ENCODE measurements at places on chromosomes 1 and 21.

DNA sequence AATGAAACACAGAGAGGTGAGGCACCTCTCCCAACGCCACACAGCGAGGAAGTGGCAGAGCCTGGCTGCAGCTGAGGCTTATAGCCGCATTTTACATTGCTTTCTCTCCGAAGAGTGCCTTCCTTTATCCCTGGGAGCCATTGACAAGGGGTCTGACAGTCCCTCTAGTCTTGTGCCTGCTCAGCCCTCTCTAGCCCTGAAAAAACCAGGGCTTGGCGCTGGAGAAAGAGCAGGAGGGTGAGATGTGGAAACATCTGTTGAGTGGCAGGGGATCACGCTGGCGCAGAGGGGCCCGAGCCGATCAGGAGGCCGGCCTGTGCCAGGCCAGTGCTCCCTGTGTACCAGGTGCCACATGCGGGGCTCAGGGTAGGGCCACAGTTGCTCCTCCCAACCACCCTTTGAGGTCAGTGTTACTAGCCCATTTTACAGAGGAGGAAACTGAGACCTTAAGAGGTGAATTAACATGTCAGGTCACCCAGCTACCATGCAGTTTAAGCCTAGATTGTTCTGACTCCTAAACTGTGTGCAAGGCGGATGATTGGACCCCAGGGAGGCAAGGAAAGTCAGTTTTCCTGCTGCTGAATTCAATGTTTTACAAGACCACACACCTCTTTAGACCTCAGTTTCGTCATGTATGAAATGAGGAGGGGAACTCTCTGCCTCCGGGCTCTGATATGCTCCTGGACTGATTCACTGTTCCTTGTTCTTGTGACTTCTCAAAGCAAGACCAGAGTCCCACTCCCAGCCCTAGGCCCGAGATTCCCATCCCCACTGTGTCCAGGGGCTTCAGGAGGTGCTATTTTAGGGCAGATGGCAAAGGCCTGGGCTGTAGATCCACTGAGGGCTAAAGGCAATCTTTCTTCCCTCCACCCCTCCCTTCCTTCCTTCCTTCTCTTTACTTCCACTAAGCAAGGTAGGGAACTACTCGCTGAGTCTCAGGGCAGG is 28.0 kb upstream of the RUNX3 start:
- no peak for DNase-seq

DNA sequence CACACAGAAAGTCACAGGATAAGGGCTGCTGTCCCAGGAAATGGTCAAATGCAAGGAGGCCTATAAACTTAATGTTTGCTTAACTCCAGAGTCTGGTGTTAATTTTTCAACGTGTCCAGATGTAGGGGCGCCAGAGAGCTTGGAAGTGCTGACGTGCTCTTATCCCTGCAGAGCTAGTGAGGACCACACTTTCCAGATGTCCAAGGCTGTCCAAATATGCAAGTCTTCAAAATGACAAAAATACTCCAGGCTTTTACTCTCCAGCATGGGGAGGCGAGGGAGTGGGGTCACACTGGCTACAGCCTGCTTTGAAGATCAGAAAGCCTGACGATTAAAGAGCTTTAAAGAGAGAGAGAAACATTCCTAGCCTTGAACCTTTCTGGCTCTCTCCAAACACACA is 57.6 kb downstream of the ABCA4 start:
- no peak for DNase-seq

DNA sequence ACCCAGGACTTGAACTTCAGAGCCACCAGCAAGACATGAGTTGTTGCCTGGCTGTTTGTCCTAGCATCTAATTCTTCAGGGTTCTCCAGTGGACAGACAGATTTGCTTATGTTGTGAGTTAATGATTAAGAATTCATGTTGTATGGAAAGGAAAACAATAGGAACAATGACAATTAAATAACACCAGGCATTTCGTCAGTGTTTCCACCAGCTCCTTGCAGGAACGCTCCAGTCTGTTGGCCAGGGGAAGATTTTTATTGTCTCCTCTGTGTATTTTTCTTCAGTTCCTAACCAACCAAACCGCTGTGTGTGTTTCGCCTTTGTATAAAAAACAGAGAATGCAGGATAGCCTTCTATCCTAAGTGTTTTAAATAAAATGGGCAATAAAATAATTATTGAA is 64.4 kb upstream of the PTGFR start:
- DNase-seq, result no peak

- DNase-seq, result no peak
Observed at GRCh38 chr1:178955391-178955954, 70.2 kb upstream of the FAM20B start.

- no peak for DNase-seq
Observed at GRCh38 chr1:156118177-156118868, 3.8 kb downstream of the LMNA start.

DNA sequence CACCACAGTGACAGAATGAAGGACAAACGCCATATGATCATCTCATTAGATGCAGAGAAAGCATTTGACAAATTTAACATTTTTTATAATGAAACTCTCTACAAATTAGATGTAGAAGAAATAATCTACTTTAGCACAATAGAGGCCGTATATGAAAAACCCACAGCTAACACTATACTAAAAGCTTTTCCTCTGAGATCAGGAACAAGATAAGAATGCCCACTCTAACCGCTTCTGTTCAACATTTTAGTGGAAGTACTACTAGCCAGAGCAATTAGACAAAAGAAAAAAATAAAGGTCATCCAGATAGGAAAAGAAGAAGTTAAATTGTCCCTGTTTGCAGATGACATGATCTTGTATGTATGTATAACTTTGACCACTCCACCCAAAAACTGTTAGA is 109.7 kb downstream of the SLC35F3 start:
- DNase-seq, result no peak

DNA sequence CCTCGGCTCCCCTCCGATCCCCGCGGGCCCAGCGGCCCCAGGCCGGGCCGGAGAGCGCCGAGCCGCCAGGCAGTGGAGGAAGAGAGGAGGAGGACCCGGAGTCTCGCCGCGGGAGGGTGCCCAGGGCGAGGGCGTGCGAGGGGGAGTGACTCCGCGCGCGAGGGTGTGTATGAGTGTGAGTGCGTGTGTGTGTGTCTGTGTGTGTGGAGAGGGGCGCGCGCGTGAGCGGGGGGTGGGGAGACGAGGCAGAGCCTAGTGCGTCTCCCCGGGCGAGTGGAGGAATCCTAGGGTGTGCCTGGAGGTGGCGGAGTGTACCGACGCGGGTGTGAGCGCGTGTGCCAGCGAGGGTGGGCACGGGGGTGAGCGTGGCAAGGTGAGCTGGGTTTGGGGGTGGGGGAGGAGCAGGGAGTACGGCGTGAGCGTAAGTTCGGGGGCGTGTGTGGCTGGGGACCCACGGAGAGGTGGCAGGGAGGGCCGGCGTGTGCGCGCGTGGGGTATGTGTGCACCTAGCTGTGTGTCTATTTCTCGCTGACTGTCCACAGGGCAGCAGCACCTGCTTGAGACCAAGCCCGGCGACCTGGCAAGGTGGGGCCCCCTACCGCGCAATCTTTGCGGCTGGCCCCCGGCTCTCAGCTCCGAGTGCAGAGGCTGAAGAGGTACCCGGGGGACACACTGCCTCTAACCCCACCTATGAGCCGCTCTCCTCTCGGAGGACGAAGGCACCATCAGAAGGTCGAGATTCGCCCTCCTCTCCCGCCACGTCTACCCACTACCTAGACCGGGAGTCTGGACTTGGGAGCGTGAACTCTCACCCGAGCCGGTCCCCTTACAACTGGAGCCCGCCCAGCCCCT is 784 bp upstream of the KCND3 start:
- DNase-seq, result peak; percentile 35

- DNase-seq, result no peak
Observed at GRCh38 chr1:53614231-53615021, 124.5 kb downstream of the GLIS1 start.

GRCh38 chr1:16984717-16985116 is 4.3 kb upstream of the MFAP2 start:
- no peak for DNase-seq

DNA sequence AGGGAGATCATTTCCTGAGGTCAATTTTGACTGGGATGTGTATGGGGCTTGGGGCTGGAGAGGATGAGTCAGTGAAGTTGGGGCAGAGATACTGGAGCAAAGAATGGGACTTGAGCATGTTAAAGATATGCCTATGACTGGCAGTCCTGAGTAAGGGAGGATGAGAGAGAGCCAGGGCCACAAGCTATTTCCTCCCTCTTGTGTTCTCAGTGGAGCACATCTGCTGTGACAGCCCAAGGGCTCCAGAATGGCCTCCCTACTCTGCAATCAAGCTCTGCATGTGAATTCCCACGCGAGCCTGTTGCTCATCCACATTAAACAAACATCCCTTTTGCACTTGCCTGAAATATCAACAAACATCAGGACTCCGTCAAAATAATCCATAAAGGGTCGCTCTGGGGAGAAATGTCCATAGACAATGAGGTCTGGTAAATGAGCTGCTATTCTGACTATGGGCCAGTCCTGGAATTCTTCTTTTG is 9.2 kb downstream of the ADCY10 start:
- DNase-seq, result no peak

GRCh38 chr1:208544053-208544452 is 299.9 kb upstream of the PLXNA2 start:
- DNase-seq, result no peak

DNA sequence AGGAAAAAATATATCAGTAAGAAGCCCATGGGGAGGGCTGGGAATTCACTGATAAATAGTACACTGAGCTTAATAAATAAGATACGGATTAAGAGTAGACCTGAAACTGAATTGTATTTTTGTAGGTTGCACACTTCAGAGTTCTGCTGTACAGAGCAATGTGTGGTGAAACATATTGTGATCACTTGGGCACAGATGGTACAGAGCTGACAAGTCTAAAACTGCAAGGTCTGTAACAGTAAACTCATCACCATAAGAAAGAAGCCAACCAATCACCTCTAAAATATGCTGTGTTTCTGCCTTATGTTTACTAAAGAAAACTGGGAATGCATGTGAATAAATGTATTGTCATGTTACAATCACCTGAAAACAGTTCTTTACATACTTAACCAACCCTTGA is 360.7 kb downstream of the MRPL39 start:
- no peak for DNase-seq

GRCh38 chr1:5009376-5010065 is 355.1 kb downstream of the AJAP1 start:
- DNase-seq, result no peak

- no peak for DNase-seq
Observed at GRCh38 chr1:220880726-220881506, 1.7 kb downstream of the HLX start.

GRCh38 chr1:182651339-182651724 is 33.1 kb downstream of the RGS8 start:
- DNase-seq, result no peak

- DNase-seq, result no peak
Observed at GRCh38 chr1:145978471-145978853, 14.0 kb downstream of the POLR3GL start.

DNA sequence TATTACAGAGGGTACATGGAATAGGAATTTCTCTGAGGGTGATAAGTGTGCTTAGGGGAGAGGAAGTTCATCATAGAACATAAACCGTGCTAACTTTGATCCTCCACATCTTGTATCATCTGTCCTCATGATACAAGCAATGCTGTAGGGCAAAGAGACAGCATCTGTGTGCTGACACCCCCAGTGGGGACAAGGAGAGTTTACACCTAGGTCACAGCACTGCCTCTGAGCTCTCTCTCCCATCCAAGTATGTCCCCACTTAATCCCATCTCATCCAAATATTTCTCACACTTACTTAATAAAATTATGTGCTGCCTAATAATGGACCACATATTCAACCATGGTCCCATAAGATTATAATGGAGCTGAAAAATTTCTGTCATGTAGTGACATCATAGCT is 4.3 kb upstream of the TEDDM1 start:
- DNase-seq, result no peak

GRCh38 chr1:225814381-225814780 is 4.5 kb downstream of the EPHX1 start:
- no peak for DNase-seq

DNA sequence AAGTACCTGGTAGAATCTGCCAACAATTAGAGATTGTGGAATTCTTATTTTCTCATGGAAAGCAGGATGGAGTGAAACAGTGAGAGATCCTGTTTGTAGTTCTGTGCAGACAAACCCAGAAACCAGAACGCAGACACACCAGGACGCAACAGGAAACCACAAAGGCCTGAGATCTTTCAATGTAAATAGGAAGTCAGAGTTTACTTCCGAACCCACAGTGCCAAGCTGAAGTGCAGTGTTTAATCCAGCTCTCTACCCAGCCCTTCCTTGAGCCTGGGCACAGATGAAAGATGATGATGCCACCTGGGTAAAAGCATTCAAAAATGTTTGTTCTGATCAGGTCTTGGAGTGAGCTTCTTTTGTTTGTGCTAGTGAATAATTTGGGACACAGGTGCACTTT is 244.2 kb upstream of the HOOK1 start:
- peak; percentile 49 for DNase-seq

- DNase-seq, result no peak
Observed at GRCh38 chr21:36575306-36575705, 95.4 kb upstream of the CLDN14 start.

DNA sequence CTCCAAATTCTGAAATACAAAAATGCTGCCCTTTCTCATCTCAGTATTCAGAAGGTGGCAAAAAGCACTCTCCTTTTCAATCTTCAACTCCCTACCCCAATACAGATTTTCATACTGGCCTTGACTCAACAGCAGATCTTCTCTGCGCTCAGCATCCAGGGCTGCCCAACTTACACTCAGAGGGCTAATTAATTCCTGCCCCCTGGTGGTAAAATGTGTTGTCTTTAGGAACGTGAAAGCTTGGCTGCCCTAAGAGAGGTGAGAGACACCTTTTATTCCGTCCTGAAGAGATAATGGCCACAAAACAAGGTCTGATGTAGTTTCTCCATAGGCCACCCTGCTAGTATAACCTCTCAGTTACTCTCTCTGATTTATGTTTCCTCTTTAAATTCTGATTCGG is 25.0 kb downstream of the KRTAP24-1 start:
- DNase-seq, result no peak

- no peak for DNase-seq
Observed at GRCh38 chr1:234986750-234987414, 141.8 kb downstream of the TOMM20 start.

GRCh38 chr1:61282387-61282786 is 200.0 kb downstream of the NFIA start:
- no peak for DNase-seq

DNA sequence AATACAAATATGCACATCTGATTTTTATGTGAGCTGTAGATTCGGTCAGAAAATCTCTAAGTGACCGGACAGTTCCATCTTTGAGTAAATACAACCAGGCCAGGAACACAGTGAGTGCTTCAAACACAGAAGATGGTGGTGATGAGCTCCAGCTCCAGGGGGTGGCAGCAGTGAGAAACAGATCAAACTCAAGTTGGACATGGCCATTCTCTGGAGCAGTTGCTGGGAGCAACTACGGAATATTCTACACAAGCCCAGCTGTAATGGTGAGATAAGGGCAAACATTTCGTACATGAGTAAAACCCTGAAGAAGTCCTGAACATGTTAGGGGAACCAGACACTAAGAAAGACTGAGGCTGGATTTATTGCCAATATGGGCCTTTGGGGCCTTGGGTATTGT is 100.7 kb downstream of the BARHL2 start:
- peak; percentile 25 for DNase-seq

DNA sequence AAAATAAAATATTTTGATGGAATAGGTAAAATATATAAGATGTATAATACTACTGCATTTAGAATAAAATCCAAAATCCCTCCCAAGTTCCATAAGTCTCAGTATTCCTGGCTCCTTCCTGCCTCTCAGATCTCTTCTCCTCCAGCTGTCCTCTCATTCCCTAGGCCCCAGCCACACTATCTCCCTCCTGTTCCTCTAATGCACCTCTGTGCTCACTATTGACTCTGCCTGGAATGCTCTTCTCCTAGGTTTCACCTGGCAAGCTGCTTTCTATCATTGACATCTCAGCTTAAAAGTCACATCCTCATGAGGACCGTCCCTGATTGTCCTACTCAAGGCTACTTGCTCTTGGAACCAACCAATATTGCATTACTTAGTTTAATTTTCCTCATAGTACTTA is 7.2 kb downstream of the NME7 start:
- no peak for DNase-seq
